Activated CD8-positive, alpha-beta memory T cell treated with anti-CD3 and anti-CD28 coated beads, Interleukin-2, amount 50 U/mL, for 4 hours (primary cell): ENCODE measurements at places on chromosomes 1 and 21.
A peak's percentile ranks its signal among the peaks of the same experiment; 100 is the strongest.

- DNase-seq: no peak
Observed at GRCh38 chr1:100943533-100943932, 47.6 kb downstream of the SLC30A7 start.

DNA sequence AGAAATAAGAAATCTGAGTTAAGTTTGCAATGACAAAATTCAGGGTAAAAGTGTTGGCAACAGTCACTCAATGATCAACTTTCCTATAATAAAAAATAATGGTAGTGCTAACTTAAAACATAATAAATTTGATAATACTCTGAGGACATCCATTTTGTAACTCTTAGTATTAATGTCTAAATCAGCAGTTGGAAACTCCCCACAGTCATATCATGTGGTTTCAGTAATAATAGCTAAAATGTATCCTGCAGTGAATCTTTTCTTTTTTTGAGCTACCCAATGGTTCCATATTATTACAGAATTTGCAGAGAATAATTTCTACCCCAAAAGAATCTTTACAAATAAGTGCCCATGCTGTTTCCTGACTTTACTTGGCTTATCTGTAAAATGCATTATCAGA lies 286.7 kb downstream of the PTPRC start:
- DNase-seq: no peak

DNA sequence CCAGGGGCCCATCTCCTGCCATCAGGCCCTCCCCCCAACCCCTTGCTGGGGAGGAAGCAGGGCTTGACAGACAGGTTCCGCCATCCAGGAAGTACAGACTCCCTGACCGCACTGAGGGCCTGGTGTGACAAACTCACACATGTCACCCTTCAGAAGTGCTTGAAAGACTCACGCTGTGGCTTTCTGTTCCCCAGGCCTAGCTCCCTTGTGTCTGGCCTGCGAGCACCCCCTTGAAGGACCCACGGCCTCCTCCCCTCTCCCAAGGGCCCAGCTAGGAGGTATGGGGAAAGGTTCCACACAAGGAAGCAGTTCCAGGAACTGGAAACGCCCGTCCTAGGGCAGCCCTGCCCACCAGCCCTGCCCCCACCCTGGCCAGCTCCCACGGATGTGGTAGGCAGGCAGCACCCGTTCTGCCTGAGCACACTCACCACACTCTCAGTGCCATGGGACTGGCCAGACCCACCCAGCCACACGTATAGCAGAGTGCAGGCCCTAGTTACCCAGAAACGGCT lies 26.7 kb downstream of the SLC2A1 start:
- peak; percentile 72 for DNase-seq

DNA sequence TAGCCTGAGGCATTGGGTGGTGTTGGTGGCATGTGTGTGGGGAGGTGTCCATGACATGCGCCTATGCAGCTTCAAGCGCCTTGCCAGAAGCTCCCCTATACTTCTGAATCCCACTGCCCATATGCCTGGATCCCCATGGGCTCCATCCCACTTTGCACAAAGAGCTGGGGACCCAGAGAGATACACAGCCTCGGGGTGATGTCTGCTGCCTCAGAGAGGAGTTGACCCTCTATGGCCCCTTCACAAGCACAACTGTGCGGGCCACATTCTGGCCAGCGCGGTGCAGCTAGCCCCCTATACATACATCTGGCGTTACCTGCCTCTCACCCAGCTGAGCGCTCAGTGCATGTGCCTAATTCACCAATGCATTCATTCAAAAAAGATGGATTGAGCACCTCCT lies 9.6 kb upstream of the PTPRF start:
- DNase-seq: no peak

DNA sequence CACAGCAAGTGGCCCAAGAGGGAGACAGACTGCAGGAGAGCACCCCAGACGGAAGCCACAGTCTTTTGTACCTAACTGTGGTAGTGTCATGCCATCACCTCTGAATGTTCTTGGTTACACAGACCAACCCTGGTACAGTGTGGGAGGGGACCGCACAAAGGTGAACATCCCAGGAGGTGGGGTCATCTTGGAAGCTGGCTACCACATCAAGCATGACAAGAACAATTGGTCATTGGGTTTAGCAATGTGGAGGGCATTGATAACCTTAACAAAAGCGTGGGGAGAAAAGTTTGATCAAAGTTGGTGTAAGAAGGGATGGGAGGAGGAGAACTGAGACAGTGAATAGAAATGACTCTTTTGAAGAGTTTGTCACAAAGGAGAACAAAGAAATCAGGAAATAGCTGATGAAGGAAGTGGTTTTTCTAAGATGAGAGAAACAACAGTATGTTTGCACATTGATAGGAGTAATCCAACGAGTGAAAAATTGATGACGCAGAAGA lies 87.1 kb upstream of the CACNA1E start:
- peak; percentile 47 for DNase-seq

GRCh38 chr1:212119397-212119837 lies 83.9 kb downstream of the DTL start:
- no peak for DNase-seq

- no peak for DNase-seq
Observed at GRCh38 chr1:113141650-113142473, 68.9 kb downstream of the LRIG2 start.

DNA sequence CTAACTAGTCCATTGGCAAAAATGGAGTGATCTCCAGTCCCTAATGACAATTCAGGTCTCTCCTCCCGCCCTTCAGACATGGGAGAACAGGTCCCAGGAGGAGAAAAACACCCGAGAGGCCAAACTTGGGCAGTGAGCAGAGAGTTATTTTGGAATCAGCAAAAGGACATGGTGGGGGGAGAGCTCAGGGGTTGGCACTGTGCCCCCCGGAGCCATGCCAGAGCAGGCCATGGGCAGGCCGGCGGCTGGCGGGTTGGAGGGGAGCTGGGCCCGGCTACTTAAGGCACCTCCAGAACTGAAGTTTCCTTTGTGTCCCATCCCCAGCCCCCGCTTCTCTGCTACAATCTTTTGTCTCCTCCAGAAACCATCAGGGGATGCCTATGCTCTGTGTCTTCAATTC lies 7.1 kb downstream of the LGR6 start:
- DNase-seq: no peak
